ENCODE measurements at places on chromosomes 5 and 9.

DNA sequence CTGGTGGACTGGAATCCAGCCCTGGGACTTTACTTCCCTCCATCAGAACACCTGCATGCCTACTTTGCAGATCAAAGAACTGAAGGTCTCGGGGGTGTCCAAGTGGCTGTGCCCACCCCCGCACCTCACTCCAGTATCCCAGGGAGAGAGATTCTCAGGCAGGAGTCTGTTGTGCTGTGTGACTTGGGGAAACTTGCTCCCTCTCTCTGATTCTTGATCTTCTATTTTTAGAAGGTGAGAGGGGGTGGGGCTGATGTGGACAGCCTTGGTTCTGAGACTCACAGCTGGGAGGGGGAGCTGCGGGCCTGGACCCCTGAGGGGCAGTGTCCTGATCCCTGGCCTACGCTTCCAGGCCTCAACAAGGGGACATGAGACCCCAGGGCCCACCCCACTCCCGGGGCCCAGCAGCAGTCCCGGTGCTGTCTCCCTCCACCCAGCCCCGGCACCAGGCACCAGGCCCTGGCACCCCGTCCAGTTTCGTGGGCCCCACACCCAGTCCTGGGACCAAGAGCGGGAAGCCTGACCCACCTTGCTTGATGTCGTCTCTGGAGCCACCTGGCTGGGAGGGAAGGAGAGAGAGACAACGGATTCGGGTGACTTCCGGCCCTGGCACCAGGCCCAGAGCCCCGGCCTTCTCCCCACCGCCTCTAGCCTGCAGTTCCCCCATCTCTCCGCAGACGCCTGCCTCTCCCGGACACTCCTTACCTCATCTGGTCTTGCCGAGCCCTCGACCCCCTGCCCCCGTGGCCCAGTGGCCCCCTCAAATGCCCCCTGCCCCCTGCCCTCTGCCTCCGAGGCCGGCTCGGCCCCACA is 74.0 kb upstream of the SPTLC1 start:
- DNase-seq = no peak

GRCh38 chr9:76624391-76625048 is 139.7 kb upstream of the PCA3 start:
- DNase-seq = no peak

- no peak for DNase-seq
Measured at GRCh38 chr9:95116808-95117204, 200.7 kb downstream of the FANCC start.

GRCh38 chr5:165272436-165272835 is 1767.0 kb downstream of the MAT2B start:
- DNase-seq = no peak

- DNase-seq = peak; percentile 17
Measured at GRCh38 chr5:89967771-89968444, 441.6 kb downstream of the CETN3 start.

DNA sequence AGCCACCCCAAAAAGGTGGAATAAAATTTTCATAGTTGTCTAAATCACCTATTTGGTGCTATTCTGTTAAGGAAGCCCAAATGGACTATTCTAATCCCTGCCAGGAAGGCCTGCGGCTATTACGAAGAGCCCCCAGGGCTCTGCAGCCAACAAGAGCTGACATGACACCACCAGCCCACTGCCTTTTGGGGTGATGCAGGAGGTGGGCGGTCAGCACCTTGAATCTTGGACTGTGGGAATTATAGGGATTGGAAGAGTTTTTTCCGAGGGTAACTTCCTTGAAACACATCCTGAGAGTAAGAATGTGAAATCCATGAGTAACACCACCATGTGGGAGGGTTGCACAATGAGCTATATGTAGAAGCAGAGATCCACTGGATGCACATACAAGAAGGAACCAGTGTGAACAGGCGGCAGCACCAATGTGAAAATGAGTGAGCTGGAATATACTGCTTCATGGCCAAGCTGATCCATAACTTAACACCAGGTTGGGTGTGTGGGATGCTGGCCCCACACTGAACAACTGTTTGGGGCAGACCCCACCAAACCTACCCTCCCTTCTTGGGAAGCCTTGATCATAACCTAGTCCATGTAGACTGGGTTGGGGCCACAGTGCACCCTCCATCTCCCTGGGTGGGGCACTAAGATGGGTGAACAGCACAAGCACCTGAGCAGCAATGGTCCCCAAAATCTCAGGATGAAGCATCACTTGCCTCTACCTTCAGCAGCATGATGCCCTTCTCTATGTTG is 239.0 kb downstream of the FSTL4 start:
- no peak for DNase-seq

DNA sequence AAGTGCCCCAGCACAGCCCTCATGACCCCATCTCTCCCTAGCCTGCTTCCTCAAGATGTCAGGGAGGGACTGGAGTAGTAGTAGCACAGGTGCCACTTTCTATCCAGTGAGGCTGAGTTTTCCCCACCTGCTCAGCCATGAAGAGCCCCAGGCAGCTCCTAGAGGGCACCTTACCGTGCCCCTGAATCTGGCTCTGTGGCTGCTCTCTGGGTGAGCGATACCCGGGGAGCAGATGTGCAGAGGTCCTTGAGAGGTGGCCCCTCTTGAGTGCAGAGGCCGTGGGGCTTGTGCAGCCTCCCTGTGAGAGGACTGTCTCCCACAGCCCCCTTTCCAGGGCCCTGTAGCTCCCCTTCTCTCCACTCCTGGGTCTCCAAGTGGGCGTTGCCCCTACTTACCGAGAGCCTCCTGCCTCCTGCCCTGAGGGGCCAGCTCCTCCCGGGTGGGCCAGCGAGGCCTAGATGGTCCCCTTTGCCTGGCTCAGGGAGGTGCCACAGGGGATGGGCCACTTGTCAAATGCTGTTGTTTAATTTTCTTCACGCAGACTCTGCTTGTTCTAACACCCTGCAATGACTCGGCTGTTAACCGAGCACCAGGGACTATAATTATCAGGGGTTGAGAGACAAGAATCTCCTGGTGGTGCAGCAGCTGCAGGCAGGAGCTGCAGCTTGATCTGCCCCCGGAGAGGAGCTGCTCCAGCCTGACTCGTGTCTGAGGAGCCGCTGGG is 29.6 kb upstream of the PITX1 start:
- no peak for DNase-seq

DNA sequence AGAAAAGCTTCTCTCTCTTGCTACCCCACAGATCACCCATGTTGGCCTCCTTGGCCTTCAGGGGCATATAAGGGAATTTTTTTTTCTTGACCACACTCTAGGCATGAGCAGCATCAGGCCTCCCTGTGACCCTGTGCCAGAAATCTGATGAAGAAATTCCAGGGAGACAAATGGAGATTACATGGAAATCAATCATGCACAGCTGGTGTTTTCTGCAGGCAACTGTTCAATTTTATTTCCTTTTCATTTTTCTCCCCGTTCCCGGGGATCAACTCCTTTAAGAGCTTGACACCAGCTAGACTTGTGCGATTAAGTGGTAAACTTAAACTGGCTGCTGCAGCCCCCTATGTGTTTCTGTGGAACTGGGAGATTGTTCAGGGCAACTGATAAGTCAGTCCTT is 59.3 kb downstream of the GALNT10 start:
- DNase-seq = no peak

GRCh38 chr9:80649001-80649420 is 1040.3 kb downstream of the TLE1 start:
- DNase-seq = peak; percentile 76

DNA sequence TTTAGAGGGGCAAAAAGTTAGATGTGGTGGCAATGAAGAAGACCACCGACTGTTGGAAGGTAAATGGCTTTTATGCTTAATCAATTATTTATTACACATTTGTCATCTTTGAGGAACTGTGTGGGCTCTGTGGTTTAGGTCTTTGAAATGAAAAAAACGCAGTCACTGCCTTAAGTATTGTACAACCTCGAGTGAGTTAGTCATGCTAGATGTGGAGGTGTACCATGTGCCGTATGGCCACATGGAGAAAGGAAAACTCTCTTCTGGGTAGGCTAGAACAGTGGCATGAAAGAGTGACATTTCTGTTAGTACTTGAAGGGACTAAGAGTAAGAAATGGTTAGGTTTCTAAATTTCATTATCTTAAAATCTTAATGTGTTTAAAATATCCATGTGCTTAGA is 166.1 kb downstream of the HACD4 start:
- DNase-seq = no peak

- DNase-seq = peak; percentile 88
Measured at GRCh38 chr9:35518225-35518821, 28.4 kb downstream of the RUSC2 start.

DNA sequence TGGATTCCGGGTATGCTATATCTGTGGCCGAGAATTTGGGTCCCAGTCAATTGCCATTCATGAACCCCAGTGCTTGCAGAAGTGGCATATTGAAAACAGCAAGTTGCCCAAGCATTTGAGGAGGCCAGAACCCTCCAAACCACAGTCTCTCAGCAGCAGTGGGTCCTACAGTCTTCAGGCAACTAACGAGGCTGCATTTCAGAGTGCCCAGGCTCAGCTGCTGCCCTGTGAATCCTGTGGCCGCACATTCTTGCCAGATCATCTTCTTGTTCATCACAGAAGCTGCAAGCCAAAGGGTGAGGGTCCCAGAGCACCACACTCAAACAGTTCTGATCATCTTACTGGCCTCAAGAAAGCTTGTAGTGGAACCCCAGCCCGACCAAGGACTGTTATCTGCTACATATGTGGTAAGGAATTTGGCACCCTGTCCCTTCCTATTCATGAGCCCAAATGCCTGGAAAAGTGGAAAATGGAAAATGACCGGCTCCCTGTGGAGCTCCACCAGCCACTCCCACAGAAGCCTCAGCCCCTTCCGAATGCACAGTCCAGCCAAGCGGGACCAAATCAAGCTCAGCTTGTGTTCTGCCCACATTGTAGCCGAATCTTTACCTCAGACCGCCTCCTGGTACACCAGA is 23.0 kb downstream of the ZNF474 start:
- DNase-seq = no peak

GRCh38 chr9:3028535-3028934 is 184.6 kb upstream of the PUM3 start:
- no peak for DNase-seq
